ENCODE measurements at places on chromosomes 4 and X. TPM values are rescaled to one million over a fixed set of nuclear protein-coding genes. Genes with fewer than 3 reads are reported as not detected.

GRCh38 chr4:5921101-5921980, 28.5 kb upstream of the CRMP1 start:
- H3K4me1 ChIP-seq: no peaks in the 10 kb centered on the region
- H3K4me3 ChIP-seq: no peak overlapping the region
- no peaks in the 10 kb centered on the region for H3K36me3 ChIP-seq
- no peak for DNase-seq
- H3K27me3 ChIP-seq: peaks cover 30% of the 10 kb centered on the region

The GPC4 gene
- 98.0 TPM for total RNA-seq

- no peak overlapping the region for H3K4me3 ChIP-seq
- H3K36me3 ChIP-seq: no peaks in the 10 kb centered on the region
- peaks cover 39% of the 10 kb centered on the region for H3K27me3 ChIP-seq
- no peak overlapping the region for H3K27ac ChIP-seq
These were observed 44.9 kb downstream of the CCNG2 start for GRCh38 chr4:77201857-77202256.

DNA sequence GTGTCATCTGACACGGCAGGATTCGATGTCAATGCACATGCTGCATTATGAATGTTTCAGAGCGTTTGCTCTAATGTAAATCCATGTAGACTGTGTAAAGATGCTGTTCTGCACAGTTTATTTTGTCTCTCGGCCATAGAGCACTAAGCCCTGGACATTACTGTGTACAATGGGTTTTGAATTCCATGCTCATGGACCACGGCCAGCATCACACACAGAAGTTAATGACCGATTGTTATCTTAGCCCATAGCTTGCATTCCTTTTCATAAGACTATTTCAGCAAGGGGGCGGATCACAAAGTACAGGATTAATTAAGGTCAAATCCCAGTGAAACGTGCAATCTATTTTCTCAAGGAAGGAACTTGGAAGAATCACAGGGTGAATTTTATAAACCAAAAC, 286.1 kb upstream of the TENM3 start:
- H3K4me3 ChIP-seq: no peak overlapping the region
- peak overlapping the region; percentile 84 for H3K27ac ChIP-seq
- peaks cover 62% of the 10 kb centered on the region for H3K4me1 ChIP-seq
- no peaks in the 10 kb centered on the region for H3K36me3 ChIP-seq
- no peak for DNase-seq
- no peaks in the 10 kb centered on the region for H3K27me3 ChIP-seq

The DUX4 gene
- not detected for total RNA-seq

The ACE2 gene
- total RNA-seq: not detected

DNA sequence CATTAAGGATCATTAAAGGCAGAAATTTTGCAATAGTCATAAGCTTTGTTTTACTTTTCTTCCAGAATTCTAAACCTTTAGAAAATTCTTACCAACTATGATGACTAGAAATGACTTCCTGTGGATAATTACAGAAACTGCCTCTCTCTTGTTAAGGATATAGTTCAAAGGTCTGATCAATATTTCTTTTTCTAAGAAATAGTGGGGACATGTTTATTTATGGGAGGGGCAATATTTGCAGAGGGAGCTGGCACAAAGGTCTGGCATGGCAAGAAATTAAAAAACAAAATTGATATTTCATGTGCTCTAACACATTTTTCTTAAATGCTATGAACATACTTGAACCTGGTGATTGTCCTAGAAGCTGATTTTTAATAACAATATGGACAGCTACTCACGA, 448.9 kb downstream of the KCTD8 start:
- no peak overlapping the region for H3K4me3 ChIP-seq
- H3K27me3 ChIP-seq: peaks cover 3% of the 10 kb centered on the region
- no peak for DNase-seq
- H3K36me3 ChIP-seq: no peaks in the 10 kb centered on the region

DNA sequence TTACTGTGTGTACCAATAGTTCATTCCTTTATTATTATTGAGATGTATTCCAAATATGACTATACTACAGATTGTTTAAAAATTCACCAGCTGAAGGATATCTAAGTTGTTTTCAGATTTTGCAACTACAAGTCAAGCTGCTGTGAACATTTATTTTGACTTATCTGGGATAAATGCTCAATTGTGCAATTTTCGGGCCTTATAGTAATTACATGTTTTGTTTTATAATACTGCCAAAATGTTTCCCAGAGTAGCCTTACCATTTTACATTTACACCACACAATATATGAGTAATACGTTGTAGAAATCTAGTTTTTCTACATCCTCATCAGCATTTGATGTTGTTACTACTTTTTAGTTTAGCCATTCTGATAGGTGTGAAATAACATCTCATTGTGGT, 179.6 kb downstream of the ANTXR2 start:
- H3K36me3 ChIP-seq: no peaks in the 10 kb centered on the region
- H3K27me3 ChIP-seq: peaks cover 47% of the 10 kb centered on the region
- no peaks in the 10 kb centered on the region for H3K4me1 ChIP-seq

DNA sequence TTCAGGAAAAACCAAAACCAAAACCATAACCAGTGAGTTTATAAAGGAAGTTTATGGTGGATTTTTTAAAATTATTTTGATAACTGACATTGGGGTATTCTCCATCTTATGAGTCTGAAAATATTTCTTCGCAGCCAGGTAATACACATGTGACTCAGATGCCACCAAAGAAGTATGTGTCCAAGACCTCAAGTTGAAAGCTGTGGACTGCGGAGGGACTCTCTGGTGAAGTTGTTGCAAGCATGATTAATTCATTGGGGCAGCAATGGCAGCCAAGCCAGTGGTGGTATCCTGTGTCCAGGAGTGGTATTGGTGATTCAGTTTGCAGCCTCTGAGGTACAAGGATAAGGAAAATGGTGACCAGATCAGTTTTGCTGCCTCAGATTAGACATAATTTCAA, 14.0 kb upstream of the ADH5 start:
- H3K36me3 ChIP-seq: peaks cover 2% of the 10 kb centered on the region
- DNase-seq: no peak
- H3K4me1 ChIP-seq: peaks cover 4% of the 10 kb centered on the region
- no peaks in the 10 kb centered on the region for H3K27me3 ChIP-seq
- no peak overlapping the region for H3K4me3 ChIP-seq

- H3K27me3 ChIP-seq: no peaks in the 10 kb centered on the region
- H3K4me3 ChIP-seq: no peak overlapping the region
- H3K36me3 ChIP-seq: no peaks in the 10 kb centered on the region
- no peak for DNase-seq
- H3K27ac ChIP-seq: no peak overlapping the region
These were observed 834.6 kb upstream of the AMOT start for GRCh38 chrX:113675278-113675677.

GRCh38 chrX:149313871-149314371, 191.2 kb downstream of the IDS start:
- peaks cover 2% of the 10 kb centered on the region for H3K4me1 ChIP-seq
- H3K4me3 ChIP-seq: no peak overlapping the region
- H3K27ac ChIP-seq: no peak overlapping the region
- no peaks in the 10 kb centered on the region for H3K36me3 ChIP-seq

The NAT8L gene
- total RNA-seq: 0.64 TPM

The SPANXB1 gene
- total RNA-seq: not detected

DNA sequence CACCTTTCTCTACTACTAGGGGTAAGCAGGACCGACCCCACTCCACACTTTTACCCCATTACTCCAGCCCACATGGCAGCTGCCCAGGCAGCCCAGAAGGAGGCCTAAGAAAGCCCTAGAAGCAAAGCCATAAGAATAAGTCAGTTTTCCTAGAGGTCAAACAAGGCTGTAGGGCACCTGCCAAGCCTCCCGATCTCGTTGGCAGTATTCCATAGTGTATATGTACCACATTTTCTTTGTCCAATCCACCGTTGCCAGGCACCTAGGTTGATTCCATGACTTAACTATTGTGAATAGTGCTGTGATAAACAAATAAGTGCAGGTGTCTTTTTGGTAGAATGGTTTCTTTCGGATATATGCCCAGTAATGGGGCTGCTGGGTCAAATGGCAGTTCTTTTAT, 54.2 kb downstream of the RHOXF2B start:
- H3K4me3 ChIP-seq: no peak overlapping the region
- DNase-seq: no peak
- no peaks in the 10 kb centered on the region for H3K4me1 ChIP-seq
- H3K27ac ChIP-seq: no peak overlapping the region
- no peaks in the 10 kb centered on the region for H3K36me3 ChIP-seq

The RAB41 gene
- not detected for total RNA-seq

GRCh38 chr4:89645482-89645881, 191.5 kb downstream of the SNCA start:
- H3K36me3 ChIP-seq: no peaks in the 10 kb centered on the region
- H3K27ac ChIP-seq: no peak overlapping the region
- no peak for DNase-seq
- peaks cover 2% of the 10 kb centered on the region for H3K4me1 ChIP-seq
- no peak overlapping the region for H3K4me3 ChIP-seq

GRCh38 chr4:122118243-122118642, 33.9 kb upstream of the BLTP1 start:
- no peaks in the 10 kb centered on the region for H3K36me3 ChIP-seq
- H3K27me3 ChIP-seq: no peaks in the 10 kb centered on the region
- DNase-seq: no peak
- H3K4me1 ChIP-seq: peaks cover 3% of the 10 kb centered on the region
- no peak overlapping the region for H3K27ac ChIP-seq

The FGF5 gene
- total RNA-seq: 7.0 TPM

DNA sequence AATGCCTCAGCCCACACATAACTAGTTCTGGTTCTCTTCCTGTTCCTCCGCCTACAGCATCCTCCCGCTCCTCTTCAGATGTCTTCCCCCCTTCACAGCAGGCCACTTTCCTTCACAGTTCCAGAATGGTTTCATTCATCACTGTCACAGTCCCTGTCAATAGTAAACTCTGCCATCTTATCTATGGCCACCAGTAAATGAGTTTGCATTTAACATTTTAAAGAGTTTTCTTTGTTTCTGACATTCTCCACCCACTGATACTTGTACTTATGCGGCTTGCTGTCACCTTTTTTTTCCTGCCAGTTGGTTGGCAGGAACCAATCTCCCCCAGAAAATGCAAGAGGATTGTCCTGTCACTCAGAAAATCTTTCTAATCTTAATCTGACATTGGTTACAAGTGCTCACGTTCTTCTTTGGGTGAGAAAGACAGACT, 114.1 kb downstream of the GLUD2 start:
- H3K27me3 ChIP-seq: no peaks in the 10 kb centered on the region
- H3K4me3 ChIP-seq: no peak overlapping the region
- no peak for DNase-seq
- no peaks in the 10 kb centered on the region for H3K4me1 ChIP-seq
- no peaks in the 10 kb centered on the region for H3K36me3 ChIP-seq

DNA sequence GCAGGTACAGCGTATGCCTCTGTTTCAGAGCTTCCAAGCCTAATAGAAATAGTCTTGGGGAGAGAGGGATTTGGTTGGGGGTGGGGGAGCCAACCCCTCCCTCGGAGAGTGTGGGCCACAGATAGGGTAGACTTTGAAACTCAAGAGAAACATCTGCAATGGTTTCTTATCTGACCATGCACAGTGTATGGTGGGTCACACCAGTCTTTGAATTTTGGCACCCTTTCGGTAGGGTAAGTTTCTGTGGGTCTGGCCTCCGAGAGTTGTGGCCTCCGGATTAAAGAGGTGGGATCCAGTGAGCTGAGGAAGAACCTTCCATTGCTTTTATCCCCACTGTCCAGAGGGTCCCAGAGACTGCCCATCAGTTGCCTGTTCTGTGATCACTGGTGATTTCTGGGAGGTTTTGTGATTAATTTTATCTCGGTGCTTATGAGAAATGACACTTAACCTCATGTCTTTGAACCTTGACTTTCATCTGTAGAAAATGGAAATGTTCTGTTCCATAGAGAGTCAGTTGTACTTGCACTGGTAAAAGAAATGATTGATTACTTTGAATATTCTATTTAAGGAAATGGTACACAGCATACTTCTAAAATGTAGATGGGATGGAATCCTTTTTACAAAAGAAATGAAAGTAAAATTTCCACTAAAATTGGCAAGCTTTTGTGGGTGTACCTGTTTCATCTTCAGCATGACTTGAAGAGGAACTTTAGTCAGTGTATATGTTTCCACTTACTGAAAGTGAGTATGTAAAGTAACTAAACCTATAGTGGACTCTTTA, 62.7 kb downstream of the TMEM131L start:
- no peaks in the 10 kb centered on the region for H3K27me3 ChIP-seq
- no peak overlapping the region for H3K4me3 ChIP-seq
- no peak for DNase-seq

- no peak overlapping the region for H3K27ac ChIP-seq
- H3K36me3 ChIP-seq: no peaks in the 10 kb centered on the region
- peaks cover 3% of the 10 kb centered on the region for H3K4me1 ChIP-seq
- H3K4me3 ChIP-seq: no peak overlapping the region
- DNase-seq: no peak
These were observed 76.7 kb downstream of the LRBA start for GRCh38 chr4:150938417-150938816.

- peak overlapping the region; percentile 81 for H3K4me3 ChIP-seq
- peak; percentile 83 for DNase-seq
- no peak overlapping the region for H3K27ac ChIP-seq
- H3K4me1 ChIP-seq: peaks cover 23% of the 10 kb centered on the region
- peaks cover 4% of the 10 kb centered on the region for H3K36me3 ChIP-seq
These were observed 529 bp upstream of the CITED1 start for GRCh38 chrX:72306085-72306801.

GRCh38 chr4:88447371-88448095, 9.4 kb upstream of the HERC5 start:
- no peak for DNase-seq
- no peak overlapping the region for H3K27ac ChIP-seq
- H3K36me3 ChIP-seq: no peaks in the 10 kb centered on the region
- H3K27me3 ChIP-seq: no peaks in the 10 kb centered on the region

- no peak overlapping the region for H3K4me3 ChIP-seq
- H3K27me3 ChIP-seq: no peaks in the 10 kb centered on the region
- peaks cover 38% of the 10 kb centered on the region for H3K4me1 ChIP-seq
- no peak for DNase-seq
- no peak overlapping the region for H3K27ac ChIP-seq
These were observed 107.4 kb upstream of the MAMLD1 start for GRCh38 chrX:150255441-150256296.

GRCh38 chrX:104376937-104377336, 122.2 kb upstream of the ESX1 start:
- peaks cover 7% of the 10 kb centered on the region for H3K27me3 ChIP-seq
- no peaks in the 10 kb centered on the region for H3K36me3 ChIP-seq
- DNase-seq: no peak
- no peak overlapping the region for H3K4me3 ChIP-seq

- peaks cover 37% of the 10 kb centered on the region for H3K27me3 ChIP-seq
- DNase-seq: no peak
- H3K36me3 ChIP-seq: no peaks in the 10 kb centered on the region
- no peak overlapping the region for H3K27ac ChIP-seq
- H3K4me3 ChIP-seq: no peak overlapping the region
These were observed 46.7 kb downstream of the CXCL13 start for GRCh38 chr4:77652237-77652897.

The MYOZ2 gene
- not detected for total RNA-seq

The CABS1 gene
- not detected for total RNA-seq

GRCh38 chrX:46796574-46797191, 37.8 kb upstream of the SLC9A7 start:
- no peak overlapping the region for H3K4me3 ChIP-seq
- no peaks in the 10 kb centered on the region for H3K36me3 ChIP-seq
- H3K27ac ChIP-seq: no peak overlapping the region
- no peak for DNase-seq
